ENCODE measurements at places on chromosomes 7 and 10. TPM values are rescaled to one million over a fixed set of nuclear protein-coding genes. Genes with fewer than 3 reads are reported as not detected.

- no peaks in the 10 kb centered on the region for H3K36me3 ChIP-seq
- no peak for DNase-seq
- H3K27ac ChIP-seq: no peak overlapping the region
- peaks cover 7% of the 10 kb centered on the region for H3K4me1 ChIP-seq
- H3K4me3 ChIP-seq: no peak overlapping the region
Measured at GRCh38 chr7:73364006-73364728, 36.2 kb downstream of the FKBP6 start.

DNA sequence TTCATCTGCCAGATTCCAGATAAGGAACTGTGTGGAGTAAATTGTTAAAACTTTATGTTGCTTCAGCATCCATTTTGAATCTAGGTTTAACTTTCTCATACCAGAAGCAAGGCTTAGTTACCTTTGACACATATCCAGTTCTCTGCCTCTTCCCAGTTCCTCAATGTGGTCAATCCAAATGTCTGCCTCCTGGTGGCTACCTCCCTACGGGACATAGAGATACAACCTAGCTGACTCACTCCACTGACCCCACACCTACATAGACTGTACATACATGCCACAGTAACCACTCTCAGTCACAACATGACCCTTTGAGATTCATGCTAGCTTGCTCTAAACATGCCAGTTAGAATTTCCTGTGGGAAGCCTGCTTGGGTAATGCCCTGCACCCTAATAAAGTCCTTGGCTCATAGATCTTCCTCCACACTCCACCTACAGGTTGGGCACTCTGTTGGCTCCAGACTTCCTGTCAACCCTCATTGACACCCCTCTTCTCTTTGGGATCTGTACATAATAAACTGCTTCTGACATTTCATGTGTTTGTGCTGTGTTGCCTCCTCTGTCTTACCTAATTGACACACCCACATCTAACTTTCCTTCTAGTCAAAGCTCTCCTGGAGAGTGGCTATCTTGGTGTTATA, 278.1 kb downstream of the HTR7 start:
- H3K4me1 ChIP-seq: no peaks in the 10 kb centered on the region
- H3K4me3 ChIP-seq: no peak overlapping the region
- peaks cover 3% of the 10 kb centered on the region for H3K27me3 ChIP-seq
- H3K36me3 ChIP-seq: no peaks in the 10 kb centered on the region
- DNase-seq: no peak

WDFY4 gene
- 0.05 TPM for total RNA-seq

ASB10 gene
- not detected for total RNA-seq
